H7 (cell line): ENCODE measurements at places on chromosomes 4 and X. TPM values are rescaled to one million over a fixed set of nuclear protein-coding genes. Genes with fewer than 3 reads are reported as not detected.
A peak's percentile ranks its signal among the peaks of the same experiment; 100 is the strongest.

Gene CLIC2
- total RNA-seq = 0.59 and 1.1 TPM in 2 replicates

Gene TEX13B
- total RNA-seq = 0.85 TPM in 1 of 2 replicates, not detected in the other

Gene IL3RA
- 0.07 TPM in 1 of 2 replicates, not detected in the other for total RNA-seq

Gene CFAP47
- 0.07 TPM in 1 of 2 replicates, not detected in the other for total RNA-seq

Gene MAGEA9B
- total RNA-seq = not detected in 2 replicates

Gene GAGE12H
- total RNA-seq = not detected in 2 replicates

Gene MAGEA4
- 94.1 and 138 TPM in 2 replicates for total RNA-seq

Gene COL4A6
- total RNA-seq = 23.7 and 26.8 TPM in 2 replicates

- peak; percentile 45 for DNase-seq
Measured at GRCh38 chrX:10077425-10078188, 79.2 kb upstream of the CLCN4 start.

GRCh38 chr4:155590796-155591585 lies 75.7 kb upstream of the GUCY1A1 start:
- no peak for DNase-seq

DNA sequence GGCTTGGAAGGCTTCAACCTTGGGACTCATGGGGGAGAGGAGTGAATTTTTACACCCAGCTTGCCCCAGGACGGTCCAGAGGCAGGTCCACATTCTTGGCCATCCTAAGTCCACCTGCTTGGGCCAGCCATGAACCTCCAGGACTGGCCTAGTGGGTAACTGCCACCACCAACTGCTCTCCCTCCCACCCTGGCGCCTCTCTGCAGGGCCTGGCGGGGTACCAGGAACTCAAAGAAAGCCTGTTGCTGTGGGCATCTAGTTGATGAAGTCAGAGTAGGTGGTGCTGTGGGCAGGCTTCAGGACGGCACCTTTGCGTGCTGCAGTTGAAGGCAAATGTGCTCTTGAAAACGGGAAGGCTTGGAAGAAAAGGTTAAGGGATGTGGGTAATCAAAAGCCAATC lies 12.0 kb downstream of the BCOR start:
- peak; percentile 37 for DNase-seq

- DNase-seq = no peak
Measured at GRCh38 chrX:106599411-106599810, 12.4 kb upstream of the RADX start.

DNA sequence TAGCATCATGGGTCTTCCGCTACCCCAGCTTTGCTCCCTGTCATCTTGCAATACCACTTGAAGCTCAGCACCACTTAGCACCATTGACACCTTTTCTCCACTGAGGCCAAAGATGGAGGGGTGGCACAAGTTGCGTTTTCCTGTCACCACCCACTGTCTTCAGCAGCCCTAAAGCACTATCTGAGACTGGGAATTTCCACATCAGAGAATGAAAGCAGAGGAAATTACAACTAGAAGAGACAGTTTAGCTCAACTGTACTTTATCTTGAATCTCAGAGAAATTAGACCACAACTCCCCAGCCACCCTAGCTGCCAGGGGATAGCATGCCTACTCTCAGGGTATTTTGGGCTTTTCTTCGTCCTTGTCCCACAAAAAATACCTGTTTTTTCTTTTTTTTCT lies 111.0 kb downstream of the DDIT4L start:
- no peak for DNase-seq

- no peak for DNase-seq
Measured at GRCh38 chrX:102672856-102673255, 21.6 kb downstream of the GPRASP1 start.

GRCh38 chrX:68920561-68920960 lies 91.7 kb downstream of the EFNB1 start:
- DNase-seq = no peak

DNA sequence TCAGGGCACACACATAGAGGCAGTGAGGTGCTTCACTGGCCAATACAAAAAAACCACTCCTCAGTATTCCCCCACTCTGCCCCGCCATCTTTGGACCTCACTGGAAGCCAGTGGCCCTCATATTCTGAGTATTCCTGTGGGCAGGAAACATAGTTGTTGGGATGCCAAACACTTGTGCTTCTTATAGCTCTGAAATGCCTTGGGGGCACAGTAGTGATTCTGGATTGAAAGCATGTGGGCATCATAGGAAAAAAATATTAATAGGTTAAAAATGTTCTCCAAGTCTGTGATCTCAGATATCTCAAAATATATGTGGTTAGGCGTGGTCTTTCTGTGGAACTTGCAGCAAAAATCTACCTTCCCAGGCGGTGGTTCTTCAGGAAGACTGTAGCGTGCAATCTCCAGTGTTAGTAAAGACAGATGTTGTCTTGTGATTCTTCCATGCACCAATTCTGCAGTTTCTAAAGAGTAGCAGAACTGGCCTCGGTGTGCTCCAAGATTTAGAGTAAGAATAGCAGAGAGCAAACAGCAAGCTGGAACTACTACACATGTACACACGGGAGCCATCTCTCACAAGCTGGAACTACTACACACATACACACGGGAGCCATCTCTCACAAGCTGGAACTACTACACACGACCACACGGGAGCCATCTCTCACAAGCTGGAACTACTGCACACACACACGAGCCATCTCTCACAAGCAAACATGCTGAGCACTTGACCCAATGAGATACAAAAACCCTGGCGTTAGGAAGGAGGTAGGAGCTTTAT lies 8.0 kb upstream of the TENM3 start:
- DNase-seq = no peak

DNA sequence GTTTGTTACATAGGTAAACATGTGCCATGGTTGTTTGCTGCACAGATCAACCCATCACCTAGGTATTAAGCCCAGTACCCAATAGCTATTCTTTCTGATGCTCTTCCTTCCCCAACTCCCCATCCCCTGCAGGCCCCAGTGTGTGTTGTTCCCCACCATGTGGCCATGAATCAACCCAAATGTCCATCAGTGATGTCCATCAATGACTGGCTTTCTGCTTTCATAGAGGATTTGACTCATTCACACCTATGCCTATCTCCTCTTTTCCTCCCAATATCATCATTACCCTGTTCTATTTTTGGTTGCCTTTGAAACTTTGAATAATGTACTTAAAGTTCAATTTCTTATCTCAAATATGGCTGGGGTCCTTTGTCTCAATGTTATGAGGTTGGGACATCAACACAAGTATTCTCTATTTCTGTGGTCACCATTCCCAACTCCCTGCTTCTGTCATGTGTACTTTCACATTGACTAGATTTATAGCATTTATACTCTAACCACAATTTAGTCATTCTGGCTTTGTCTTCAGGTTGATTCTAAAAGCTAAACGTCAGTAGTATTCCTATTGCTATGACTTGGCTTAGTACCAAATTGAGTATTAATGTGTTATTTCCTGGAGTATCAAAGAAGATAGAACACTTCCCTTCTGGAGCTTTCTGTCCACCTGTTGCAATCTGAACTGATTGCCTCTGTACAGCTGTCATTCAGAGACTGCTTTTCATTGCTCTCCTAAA lies 107.2 kb downstream of the TAB3 start:
- no peak for DNase-seq

DNA sequence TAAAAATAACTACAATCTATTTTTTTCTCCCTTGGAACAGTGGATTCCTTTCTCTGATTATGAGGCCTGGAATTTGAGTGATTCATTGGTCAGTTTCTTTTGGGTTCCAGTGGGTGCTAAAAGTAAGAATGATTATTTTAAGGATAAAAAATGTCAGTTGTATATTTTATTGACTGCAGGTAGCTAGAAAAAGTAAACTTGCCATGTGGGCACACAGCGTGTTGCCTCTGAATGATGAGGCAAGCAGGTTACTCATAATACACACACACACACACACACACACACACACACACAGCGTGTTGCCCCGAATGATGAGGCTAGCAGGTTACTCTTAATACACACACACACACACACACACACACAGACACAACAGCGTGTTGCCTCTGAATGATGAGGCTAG lies 13.8 kb downstream of the GALNT7 start:
- no peak for DNase-seq

GRCh38 chrX:41386222-41386990 lies 52.4 kb downstream of the DDX3X start:
- peak; percentile 58 for DNase-seq

GRCh38 chr4:8876982-8877779 lies 5.5 kb upstream of the HMX1 start:
- DNase-seq = peak; percentile 81

DNA sequence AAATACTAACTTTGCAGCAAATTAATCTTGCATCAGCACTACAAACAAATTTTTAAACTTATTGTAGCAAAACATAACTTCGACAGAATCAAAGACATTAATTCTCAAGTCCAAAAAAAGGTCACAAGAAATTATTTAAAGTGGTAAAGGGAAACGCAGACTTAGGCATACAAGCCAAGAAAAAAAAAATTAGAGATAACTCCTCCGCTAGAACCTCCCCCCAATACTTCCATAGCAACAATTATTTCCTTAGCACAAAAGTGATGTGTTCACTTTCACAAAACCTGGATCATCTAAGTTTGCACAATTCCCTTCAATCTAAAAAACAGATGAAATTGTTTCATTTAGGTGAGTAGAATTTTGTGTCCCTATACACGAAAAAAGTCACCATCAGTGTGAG lies 1.1 kb downstream of the LRBA start:
- DNase-seq = no peak

DNA sequence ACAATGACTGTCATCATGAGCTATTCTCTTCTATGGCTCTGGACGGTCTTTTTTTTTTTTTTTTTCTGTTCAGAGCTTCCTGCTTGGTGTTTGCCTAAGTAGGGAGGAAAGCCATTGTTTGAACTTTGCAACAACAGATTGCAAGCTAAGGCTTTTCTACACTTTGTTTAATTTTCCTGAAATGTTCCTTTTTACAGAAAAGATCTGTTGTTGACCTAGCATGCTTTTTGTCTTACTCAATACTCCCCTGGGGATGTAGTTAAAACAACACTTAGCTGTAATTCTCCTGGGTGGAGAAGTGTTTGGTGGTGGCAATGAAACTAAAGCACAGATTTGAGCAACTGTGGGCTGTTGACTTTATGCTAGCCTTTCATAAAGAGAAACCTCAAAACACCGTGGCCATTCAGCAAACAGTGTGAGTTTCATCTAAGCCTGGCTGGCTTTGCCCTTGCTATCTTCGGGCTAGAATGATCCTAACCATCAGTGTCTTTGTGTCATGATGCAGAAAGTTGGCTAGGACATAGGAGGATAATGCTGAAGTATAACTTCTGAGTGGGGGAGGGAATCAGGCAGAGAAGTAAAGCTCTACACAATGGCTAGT lies 110.5 kb downstream of the ANXA3 start:
- no peak for DNase-seq

- peak; percentile 15 for DNase-seq
Measured at GRCh38 chr4:163165217-163166017, 1.3 kb downstream of the NAF1 start.

DNA sequence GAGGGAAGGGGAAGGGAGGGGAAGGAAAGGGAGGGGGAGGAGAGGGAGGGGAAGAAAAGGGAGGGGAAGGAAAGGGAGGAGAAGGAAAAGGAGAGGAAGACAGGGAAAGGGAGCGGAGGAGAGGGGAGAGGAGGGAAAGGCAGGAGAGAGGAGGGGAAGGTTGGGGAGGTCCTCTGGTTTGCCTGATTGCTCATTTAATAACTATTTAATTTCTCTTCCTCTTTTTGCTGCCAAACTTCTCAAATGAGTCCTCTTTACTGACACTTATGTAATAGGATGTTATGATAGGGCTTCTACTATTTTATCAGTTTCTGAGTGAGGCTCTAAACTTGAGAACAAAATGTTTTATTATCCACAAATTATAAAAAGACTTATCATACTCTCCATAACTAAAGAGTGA lies 35.4 kb upstream of the PPA2 start:
- no peak for DNase-seq

DNA sequence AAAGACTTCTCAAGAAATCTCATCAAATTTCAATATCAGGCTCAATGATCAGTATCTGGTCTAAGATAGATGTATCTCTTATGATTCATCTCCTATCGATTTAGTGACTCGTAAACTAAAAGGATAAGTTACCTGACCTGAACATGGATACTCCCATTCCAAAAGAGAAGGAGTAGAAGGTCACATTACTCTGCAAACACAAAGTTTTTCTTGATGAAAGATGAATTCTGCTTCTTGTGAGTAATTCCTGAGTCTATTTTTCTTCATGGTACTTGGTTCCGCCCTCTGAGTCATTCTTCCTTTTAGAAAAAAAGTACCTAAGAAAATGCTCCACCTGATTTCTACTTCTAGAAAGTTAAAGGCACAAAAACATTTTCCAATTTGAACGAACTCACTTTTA lies 223.1 kb upstream of the SLIT2 start:
- DNase-seq = no peak

DNA sequence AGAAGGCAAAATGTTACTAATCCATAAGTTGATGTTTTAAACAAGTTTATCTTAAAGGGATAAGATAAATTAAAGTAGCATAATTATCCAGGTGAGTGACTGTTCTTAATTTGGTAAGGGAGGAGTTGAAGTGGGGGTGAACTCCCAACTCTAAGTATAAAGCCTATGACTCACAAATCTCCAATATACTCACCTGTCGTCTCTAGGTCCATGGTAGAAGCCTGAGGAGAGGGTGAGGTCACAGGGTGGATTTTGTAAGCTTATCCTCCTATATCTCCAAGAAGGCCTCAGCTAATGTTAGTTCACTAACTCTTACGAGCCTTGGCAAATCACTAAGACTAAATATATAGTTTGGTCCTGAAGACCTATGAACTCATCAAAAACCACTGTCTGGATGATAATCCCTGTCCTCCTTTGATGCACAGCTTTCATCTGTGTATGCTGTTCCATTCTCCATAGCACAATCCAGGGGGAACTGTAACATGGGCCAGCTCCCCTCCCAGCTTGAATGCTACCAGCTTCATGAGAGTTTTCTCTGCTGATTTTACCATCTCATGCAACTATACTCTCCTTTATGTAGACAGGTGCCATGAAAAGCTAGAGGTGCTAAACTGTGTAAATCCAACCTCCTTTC lies 158.7 kb downstream of the BTC start:
- no peak for DNase-seq

- no peak for DNase-seq
Measured at GRCh38 chr4:1175635-1176229, 3.3 kb upstream of the SPON2 start.

GRCh38 chr4:12844141-12844540 lies 640.0 kb downstream of the RAB28 start:
- DNase-seq = no peak

DNA sequence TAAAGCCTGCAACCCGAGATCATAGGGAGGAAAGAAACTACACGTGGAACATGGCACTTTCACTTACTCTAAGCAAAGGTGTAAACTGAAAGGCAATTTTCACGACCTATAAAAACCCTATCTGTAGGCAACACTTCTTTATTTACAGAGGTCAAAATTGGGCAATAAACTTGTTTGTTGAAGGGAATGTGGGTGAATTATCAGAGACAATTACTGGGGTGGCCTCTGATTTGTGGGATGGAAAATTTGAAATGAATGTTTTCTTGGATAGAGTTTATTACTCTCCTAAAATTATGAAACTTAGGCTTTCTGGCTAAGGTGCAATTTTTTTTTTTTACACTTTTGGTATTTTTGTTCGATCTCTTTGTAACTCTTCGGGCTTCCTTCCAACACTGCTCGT lies 734.1 kb upstream of the TENM3 start:
- DNase-seq = no peak

GRCh38 chr4:64144994-64145393 lies 264.3 kb downstream of the TECRL start:
- DNase-seq = no peak

- DNase-seq = no peak
Measured at GRCh38 chr4:89725268-89725667, 111.7 kb downstream of the SNCA start.

GRCh38 chrX:152074163-152074562 lies 64.2 kb downstream of the MAGEA10 start:
- no peak for DNase-seq
